ENCODE measurements at places on chromosomes 3 and 15. TPM values are rescaled to one million over a fixed set of nuclear protein-coding genes. Genes with fewer than 3 reads are reported as not detected.

Gene GAP43
- total RNA-seq, result not detected

Gene HAPLN3
- 77.0 TPM for total RNA-seq

Gene CFAP91
- 0.26 TPM for total RNA-seq

Gene CCDC54
- total RNA-seq, result not detected

Gene ROPN1
- total RNA-seq, result not detected

DNA sequence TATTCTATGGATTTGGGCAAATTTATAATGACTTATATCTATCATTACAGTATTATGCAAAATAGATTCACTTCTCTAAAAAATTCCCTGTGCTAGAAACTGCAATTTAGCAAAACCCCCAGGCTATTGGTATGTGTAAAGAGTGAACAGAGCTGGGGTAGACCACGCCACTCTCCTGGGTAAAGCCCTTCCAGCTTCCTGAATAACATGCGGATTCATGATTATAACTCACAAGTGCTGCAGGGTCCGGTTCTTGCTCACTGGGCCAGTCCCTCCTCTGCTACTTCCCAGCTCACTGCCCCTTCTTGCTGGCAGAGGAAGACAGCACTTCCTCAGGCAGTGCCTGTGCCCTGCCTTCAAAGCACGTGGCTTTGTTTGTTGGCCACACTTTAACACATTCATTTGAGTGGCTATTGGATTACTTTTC lies 4.1 kb downstream of the CD80 start:
- peak overlapping the region; percentile 4 for H3K27ac ChIP-seq
- H3K4me1 ChIP-seq, result peaks cover 44% of the 10 kb centered on the region
- H3K4me3 ChIP-seq, result peak overlapping the region; percentile 80
- H3K36me3 ChIP-seq, result peaks cover 34% of the 10 kb centered on the region

DNA sequence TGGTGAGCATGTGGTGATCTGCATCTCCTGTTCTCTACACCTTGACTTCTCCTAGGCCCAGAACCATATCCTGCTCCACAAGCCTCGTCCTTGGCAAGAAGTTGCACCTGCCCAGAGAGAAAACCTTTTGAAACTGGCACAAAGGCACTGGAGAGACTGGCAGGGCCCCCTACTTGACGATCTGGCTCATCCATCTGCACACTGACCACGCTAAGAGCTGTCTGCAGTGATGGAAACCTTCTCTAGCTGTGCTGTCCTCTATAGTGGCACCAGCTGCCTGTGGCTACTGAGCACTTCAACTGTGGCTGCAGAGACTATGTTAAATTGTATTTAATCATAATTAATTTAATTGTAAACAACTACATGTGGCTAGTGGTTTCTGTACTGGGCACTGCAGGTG lies 26.2 kb upstream of the SRP14 start:
- no peak overlapping the region for H3K4me3 ChIP-seq
- H3K4me1 ChIP-seq, result peaks cover 23% of the 10 kb centered on the region
- H3K36me3 ChIP-seq, result peaks cover 11% of the 10 kb centered on the region
- no peak for DNase-seq
- peak overlapping the region; percentile 85 for H3K27ac ChIP-seq
- H3K27me3 ChIP-seq, result no peaks in the 10 kb centered on the region

GRCh38 chr15:83413054-83413719 lies 34.0 kb upstream of the SH3GL3 start:
- no peaks in the 10 kb centered on the region for H3K36me3 ChIP-seq
- no peak for DNase-seq
- H3K27me3 ChIP-seq, result no peaks in the 10 kb centered on the region

DNA sequence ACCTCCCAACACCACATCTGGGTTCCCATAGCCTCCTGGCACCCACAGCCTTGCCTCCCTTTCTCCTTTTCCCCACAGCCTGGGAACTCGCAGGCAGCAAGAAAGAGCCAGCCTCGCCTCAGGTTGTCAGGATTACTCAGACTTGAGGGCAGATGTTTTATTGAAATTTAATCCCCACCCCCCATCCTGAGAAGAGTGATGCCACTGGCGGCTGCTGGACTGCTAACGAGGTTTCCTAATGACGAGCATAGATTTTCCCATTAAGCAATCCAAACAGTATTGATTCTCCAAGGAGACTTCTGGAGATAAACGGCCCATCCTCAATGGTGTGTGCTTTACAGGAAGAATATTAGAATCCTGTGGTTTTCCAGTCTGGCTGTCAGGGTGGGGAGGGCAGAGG lies 13.7 kb downstream of the SHF start:
- no peaks in the 10 kb centered on the region for H3K27me3 ChIP-seq
- H3K4me3 ChIP-seq, result no peak overlapping the region
- H3K27ac ChIP-seq, result no peak overlapping the region
- peaks cover 3% of the 10 kb centered on the region for H3K36me3 ChIP-seq
- no peaks in the 10 kb centered on the region for H3K4me1 ChIP-seq

GRCh38 chr15:36484038-36484778 lies 95.2 kb upstream of the CDIN1 start:
- DNase-seq, result no peak
- H3K27me3 ChIP-seq, result no peaks in the 10 kb centered on the region
- no peaks in the 10 kb centered on the region for H3K36me3 ChIP-seq
- no peaks in the 10 kb centered on the region for H3K4me1 ChIP-seq
- no peak overlapping the region for H3K27ac ChIP-seq

- no peak for DNase-seq
- no peaks in the 10 kb centered on the region for H3K36me3 ChIP-seq
- H3K4me3 ChIP-seq, result no peak overlapping the region
These were observed 55.3 kb downstream of the GTF2E1 start for GRCh38 chr3:120797857-120798256.

DNA sequence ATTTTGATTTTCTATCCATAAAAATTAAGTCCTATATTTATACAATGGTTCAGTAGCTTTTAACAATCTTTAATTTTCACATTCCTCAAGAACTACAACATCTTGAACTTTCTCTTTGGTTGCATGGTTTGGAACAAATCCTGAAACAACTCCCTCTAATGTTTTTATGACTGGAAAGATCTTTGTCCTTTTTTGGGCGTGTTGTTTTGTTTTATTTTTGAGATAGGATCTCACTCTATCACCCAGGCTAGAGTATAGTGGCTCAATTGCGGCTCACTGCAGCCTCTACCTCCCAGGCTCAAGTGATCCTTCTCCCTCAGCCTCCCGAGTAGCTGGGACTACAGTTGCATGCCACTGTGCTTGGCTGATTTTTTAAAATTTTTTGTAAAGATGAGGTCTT lies 4.0 kb downstream of the STX19 start:
- no peak for DNase-seq
- no peak overlapping the region for H3K27ac ChIP-seq
- H3K4me1 ChIP-seq, result no peaks in the 10 kb centered on the region

GRCh38 chr15:80643431-80643951 lies 51.6 kb upstream of the ABHD17C start:
- no peak for DNase-seq
- H3K27me3 ChIP-seq, result peaks cover 3% of the 10 kb centered on the region

DNA sequence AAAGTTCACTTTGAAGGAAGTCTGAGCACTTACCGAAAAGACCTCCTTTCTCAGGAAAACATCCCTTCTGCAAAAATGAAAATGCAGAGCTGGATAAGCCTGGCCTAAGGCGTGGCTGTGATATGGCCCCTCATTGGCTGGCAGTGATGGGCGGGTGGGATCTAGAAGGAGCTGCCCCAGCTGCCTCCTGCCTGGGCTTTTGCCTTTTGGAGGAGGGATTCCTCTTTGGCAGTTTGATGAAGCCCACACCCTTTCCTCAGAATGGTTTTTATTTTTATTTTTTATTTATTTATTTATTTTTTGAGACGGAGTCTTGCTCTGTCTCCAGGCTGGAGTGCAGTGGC lies 4.0 kb upstream of the DZIP1L start:
- peaks cover 38% of the 10 kb centered on the region for H3K27me3 ChIP-seq
- H3K4me1 ChIP-seq, result peaks cover 8% of the 10 kb centered on the region
- no peaks in the 10 kb centered on the region for H3K36me3 ChIP-seq

DNA sequence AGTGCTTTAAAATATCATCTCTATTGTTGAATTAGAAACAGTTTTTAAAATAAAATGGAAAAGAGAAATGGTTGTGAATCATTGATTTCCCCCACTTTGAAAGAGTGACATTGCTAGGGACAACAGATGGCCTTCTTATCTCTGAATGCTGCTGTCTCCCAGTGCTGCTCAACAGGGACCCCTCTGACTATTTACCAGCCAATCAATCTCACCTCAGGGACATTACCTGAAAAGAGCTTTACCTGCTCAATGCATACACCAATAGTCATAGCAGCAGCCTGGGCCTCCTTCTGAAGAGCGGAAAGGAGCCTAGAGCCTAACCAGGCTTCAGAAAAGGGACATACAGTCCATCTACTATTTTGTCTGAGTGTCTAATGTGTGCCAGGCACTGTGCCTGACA lies 162.8 kb downstream of the CGGBP1 start:
- no peaks in the 10 kb centered on the region for H3K36me3 ChIP-seq
- no peak for DNase-seq
- H3K4me3 ChIP-seq, result no peak overlapping the region
- H3K4me1 ChIP-seq, result no peaks in the 10 kb centered on the region
- peaks cover 2% of the 10 kb centered on the region for H3K27me3 ChIP-seq

DNA sequence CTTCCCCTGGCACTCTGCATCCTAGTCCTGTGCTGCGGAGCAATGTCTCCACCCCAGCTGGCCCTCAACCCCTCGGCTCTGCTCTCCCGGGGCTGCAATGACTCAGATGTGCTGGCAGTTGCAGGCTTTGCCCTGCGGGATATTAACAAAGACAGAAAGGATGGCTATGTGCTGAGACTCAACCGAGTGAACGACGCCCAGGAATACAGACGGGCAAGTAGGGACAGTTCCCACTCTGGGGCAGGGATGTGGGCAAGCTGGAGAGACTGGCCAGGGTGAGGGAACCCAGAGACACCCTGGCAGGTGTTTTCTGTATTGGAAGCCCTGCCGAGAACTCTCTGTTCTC lies 247 bp downstream of the FETUB start:
- H3K4me3 ChIP-seq, result no peak overlapping the region
- H3K4me1 ChIP-seq, result peaks cover 31% of the 10 kb centered on the region
- DNase-seq, result no peak

- peaks cover 4% of the 10 kb centered on the region for H3K4me1 ChIP-seq
- no peak overlapping the region for H3K4me3 ChIP-seq
- H3K36me3 ChIP-seq, result no peaks in the 10 kb centered on the region
- no peak for DNase-seq
These were observed 67.1 kb downstream of the MRPL46 start for GRCh38 chr15:88400084-88400483.

GRCh38 chr15:95946241-95946640 lies 384.3 kb upstream of the NR2F2 start:
- no peak overlapping the region for H3K27ac ChIP-seq
- no peak overlapping the region for H3K4me3 ChIP-seq
- peaks cover 6% of the 10 kb centered on the region for H3K27me3 ChIP-seq
- H3K4me1 ChIP-seq, result no peaks in the 10 kb centered on the region

GRCh38 chr3:63508305-63508704 lies 144.2 kb upstream of the SNTN start:
- no peaks in the 10 kb centered on the region for H3K27me3 ChIP-seq
- no peak overlapping the region for H3K4me3 ChIP-seq
- H3K36me3 ChIP-seq, result no peaks in the 10 kb centered on the region

DNA sequence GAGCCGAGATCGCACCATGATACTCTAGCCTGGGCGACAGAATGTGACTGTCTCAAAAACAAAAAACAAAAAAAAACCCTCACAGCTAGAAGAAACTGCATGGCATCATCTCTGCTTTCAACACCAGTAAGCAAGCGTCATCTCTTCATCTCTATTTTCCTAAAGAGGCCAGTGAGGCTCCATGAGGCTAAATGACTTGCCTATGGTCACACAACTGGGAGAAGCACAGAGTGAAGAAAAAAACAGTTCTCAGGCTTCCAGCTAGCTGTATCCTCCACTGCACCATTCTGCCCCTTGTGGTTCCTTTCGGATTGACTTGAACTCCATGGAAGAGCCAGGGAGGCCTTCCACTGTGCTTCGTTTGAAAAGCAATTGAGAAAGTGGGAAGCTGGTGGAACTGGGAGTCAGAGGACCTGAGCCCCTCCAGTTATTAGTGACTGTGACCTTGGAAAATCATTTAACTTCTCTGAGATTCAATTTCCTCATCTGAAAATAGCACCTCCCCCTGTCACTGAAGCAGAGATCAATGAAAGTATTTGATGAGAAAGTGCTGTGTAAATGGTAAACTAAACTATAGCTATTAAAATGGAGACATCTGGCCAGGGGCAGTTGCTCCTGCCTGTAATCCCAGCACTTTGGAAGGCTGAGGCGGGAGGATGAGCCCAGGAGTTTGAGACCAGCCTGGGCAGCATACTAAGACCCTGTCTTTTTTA lies 32.1 kb upstream of the DENND4A start:
- DNase-seq, result peak; percentile 70
- H3K27ac ChIP-seq, result no peak overlapping the region
- H3K27me3 ChIP-seq, result no peaks in the 10 kb centered on the region

DNA sequence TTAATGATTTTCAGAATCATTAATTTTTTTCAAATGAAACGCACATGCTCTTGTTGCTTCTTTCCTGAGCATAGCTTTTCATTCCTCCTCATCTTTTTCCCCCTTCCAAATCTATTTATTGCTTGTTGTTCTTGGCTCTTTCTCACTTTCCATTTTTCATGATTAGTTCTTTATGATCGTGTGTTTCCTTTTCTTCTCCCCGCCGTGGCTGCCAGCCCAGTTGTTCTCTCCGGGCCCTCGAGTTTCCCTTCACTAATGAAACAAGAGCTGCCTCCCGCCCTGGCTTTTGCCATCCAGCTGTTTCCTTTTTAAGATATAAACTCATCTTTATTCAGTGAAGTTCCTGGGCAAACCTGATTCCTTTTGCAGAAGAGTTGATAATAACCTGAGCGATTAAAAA lies 170.2 kb upstream of the NR2F2 start:
- no peaks in the 10 kb centered on the region for H3K4me1 ChIP-seq
- no peaks in the 10 kb centered on the region for H3K36me3 ChIP-seq
- DNase-seq, result no peak
- peaks cover 2% of the 10 kb centered on the region for H3K27me3 ChIP-seq
- no peak overlapping the region for H3K4me3 ChIP-seq

DNA sequence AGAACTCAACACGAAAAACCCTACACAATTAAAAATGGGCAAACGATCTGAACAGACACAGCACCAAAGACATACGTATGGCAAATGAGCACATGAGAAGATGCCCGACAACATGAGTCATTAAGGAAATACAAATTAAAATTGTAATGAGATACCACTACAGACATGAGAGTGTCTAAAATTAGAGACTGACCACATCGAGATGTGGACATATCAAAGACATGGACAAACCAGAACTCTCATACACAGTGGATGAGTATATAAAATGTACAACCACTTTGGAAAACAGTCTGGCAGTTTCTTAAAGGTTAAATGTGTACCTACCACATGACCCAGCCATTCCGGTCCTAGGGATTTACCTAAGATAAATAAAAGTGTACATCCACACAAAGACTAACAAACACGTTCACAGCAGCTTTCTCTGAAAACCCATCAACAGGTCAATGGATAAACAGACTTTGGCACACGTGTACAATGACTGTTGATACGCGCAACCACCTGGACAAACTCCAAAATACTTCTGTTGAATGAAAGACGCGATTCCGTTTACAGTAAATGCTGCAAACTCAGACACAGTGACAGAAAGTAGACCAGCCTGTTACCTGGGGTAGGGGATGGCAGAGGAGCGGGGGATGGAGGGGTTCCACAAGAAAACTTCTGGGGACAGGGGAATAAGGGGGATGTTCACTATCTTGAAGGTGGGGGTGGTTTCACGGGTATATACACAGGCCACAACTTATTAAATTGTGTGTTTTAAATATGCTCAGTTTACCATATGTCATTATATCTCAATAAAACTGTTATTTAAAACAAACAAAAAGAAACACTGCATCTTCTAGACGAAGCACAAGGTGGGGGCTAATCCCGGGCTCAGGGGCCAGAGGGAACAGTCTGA lies 2.1 kb downstream of the TNK2 start:
- peak overlapping the region; percentile 90 for H3K4me3 ChIP-seq
- peak; percentile 68 for DNase-seq
- H3K36me3 ChIP-seq, result peaks cover 18% of the 10 kb centered on the region
- H3K27me3 ChIP-seq, result no peaks in the 10 kb centered on the region
